ENCODE measurements at places on chromosomes 12 and 14. TPM values are rescaled to one million over a fixed set of nuclear protein-coding genes. Genes with fewer than 3 reads are reported as not detected.

DNA sequence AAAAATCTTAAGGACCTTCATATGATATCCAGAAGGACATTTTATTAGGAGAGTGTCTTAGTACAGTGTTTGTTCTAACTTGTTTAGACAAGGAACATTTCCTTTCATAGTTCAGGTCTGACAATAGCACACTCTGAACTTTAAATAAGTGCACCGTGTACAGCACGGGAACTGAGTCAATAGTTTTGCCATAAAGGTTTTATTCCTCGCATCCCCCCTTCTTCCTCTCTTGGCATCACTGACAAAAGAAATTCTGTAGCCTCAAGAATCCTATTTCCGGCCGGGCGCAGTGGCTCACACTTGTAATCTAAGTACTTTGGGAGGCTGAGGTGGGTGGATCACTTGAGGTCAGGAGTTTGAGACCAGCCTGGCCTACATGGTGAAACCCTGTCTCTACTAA lies 58.3 kb downstream of the TMCC3 start:
- no peak overlapping the region for H3K27ac ChIP-seq
- no peaks in the 10 kb centered on the region for H3K36me3 ChIP-seq
- peaks cover 4% of the 10 kb centered on the region for H3K4me1 ChIP-seq
- no peak for DNase-seq
- no peak overlapping the region for H3K4me3 ChIP-seq
- H3K27me3 ChIP-seq = no peaks in the 10 kb centered on the region

TAS2R8 gene
- not detected for total RNA-seq

DNA sequence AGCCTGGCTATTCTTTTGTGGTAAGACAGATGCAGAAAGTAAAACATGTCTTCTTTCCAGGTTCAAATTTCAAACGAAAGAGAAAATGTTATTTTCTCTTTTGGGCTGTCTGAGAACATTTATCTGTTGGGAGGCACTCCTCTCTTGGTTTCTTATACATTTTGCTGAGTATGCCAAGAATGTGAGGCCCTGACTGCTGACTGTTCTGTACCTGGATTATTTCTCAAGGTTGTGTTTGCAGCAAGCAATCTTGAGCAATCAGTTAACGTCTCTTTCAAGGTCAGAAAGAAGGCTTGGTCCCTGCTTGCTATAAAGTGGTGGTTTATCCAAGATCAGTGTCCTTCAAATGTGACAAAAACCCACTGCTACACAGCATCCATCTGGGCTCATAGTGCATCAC lies 9.8 kb downstream of the SSTR1 start:
- no peak for DNase-seq
- no peaks in the 10 kb centered on the region for H3K27me3 ChIP-seq
- H3K4me1 ChIP-seq = no peaks in the 10 kb centered on the region
- H3K36me3 ChIP-seq = no peaks in the 10 kb centered on the region

TRMT61A gene
- 11.0 TPM for total RNA-seq

- no peak overlapping the region for H3K4me3 ChIP-seq
- no peak overlapping the region for H3K27ac ChIP-seq
- H3K36me3 ChIP-seq = no peaks in the 10 kb centered on the region
Measured at GRCh38 chr12:66467932-66468331, 165.6 kb downstream of the HELB start.

DNA sequence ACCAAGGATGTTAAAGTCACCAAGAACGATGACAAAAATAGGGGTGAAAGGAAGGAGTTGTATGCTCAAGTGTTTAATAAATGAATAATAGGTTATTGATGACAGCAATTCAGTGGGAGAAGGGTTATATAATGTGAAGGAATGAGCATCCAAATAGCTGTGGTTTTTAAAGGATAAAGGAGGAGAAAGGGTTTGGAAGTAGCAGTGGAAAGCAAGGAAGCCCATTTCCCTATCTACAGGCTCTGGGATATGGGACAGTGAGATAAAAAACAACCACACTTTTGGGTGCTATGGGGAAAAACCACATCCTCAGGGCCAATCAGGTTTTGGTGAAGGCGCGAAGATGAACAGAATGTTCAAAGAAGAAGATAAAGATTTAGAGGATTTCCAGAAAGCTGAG lies 258.6 kb downstream of the ZFP36L1 start:
- DNase-seq = no peak
- H3K36me3 ChIP-seq = no peaks in the 10 kb centered on the region
- no peaks in the 10 kb centered on the region for H3K4me1 ChIP-seq
- H3K4me3 ChIP-seq = no peak overlapping the region

GRCh38 chr12:98686603-98687002 lies 41.5 kb downstream of the APAF1 start:
- no peaks in the 10 kb centered on the region for H3K4me1 ChIP-seq
- H3K4me3 ChIP-seq = no peak overlapping the region
- no peak overlapping the region for H3K27ac ChIP-seq

CIDEB gene
- total RNA-seq = 16.4 TPM

SAMD15 gene
- 2.8 TPM for total RNA-seq

ARHGEF40 gene
- 28.5 TPM for total RNA-seq

DNA sequence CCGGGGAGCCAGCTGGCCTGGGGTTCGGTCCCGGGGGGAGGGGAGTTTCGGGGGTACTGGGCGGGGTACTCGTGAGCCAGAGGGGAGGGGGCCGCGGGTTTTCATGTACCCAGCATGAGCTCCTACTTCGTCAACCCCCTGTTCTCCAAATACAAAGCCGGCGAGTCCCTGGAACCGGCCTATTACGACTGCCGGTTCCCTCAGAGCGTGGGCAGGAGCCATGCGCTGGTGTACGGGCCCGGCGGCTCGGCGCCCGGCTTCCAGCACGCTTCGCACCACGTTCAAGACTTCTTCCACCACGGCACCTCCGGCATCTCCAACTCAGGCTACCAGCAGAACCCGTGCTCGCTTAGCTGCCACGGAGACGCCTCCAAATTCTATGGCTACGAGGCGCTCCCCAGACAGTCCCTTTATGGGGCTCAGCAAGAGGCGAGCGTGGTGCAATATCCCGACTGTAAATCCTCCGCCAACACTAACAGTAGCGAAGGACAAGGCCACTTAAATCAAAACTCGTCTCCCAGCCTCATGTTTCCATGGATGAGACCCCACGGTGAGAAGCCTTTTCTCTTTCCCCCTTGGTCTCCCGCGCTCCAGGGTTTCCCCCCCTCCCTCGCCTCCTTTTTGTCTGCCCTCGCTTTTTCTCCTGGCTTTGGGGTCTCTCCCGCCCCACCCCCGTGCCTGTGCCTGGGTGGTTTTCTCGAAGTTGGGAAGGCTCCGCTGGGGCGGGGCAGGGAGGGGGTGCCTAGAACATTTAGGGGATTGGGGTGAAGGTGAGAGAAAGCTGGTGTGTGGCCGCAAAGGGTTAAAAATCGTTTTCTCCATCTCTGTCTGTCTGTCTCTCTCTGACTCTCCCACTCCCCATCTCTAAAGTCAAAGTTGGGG lies 627 bp downstream of the HOXC8 start:
- peak overlapping the region; percentile 19 for H3K4me3 ChIP-seq
- no peaks in the 10 kb centered on the region for H3K36me3 ChIP-seq
- H3K27ac ChIP-seq = no peak overlapping the region
- peaks cover 94% of the 10 kb centered on the region for H3K27me3 ChIP-seq
- DNase-seq = no peak
- peaks cover 28% of the 10 kb centered on the region for H3K4me1 ChIP-seq

DNA sequence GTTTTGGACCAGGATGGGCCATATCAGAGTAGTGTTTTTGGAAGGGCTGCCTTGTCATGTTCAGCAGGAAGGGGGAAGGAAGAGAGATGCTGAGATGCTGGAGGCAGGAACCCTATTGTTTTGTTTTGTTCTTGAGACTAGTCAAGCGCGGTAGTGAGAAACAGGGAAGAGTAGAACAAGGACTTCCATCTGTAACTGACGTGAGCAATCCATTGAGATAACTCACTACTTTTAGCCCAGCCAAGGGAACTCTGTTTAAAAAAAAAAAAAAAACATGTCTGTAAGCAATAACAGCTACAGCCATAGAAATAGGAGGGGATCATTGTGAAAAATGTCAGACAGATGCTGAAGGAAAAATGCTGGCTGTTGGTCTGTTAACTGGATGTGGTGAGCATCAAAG lies 34.0 kb downstream of the CD9 start:
- peaks cover 69% of the 10 kb centered on the region for H3K36me3 ChIP-seq
- H3K4me1 ChIP-seq = peaks cover 71% of the 10 kb centered on the region
- H3K27me3 ChIP-seq = no peaks in the 10 kb centered on the region
- no peak for DNase-seq
- no peak overlapping the region for H3K4me3 ChIP-seq
- no peak overlapping the region for H3K27ac ChIP-seq

DNA sequence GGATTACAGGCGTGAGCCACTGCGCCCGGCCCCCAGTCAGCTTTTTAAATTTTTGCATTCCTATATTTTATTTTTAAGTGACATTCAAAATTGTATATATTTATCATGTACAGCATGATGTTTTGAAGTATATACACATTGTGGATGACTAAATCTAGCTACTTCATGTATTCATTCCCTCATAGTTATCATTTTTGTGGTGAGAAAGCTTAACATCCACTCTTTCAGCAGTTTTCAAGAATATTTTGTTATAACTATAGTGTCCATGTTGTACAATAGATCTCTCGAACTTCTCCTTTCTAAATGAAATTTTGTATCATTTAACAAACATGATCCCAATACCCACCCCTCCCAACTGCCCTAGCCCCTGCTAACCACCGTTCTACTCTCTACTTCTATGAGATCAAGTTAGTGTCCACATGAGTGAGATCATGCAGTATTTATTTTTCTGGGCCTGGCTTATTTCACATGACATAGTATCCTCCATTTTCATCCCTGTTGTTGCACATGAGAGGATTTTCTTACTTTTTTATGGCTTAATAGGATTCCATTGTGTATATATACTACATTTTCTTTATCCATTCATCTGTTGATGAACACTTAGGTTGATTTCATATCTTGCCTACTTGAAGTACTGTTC lies 8.8 kb upstream of the HEBP1 start:
- H3K27ac ChIP-seq = no peak overlapping the region
- DNase-seq = no peak
- H3K4me3 ChIP-seq = no peak overlapping the region
- H3K36me3 ChIP-seq = no peaks in the 10 kb centered on the region

GRCh38 chr12:109863847-109864712 lies 16.3 kb downstream of the GLTP start:
- no peak for DNase-seq
- H3K4me3 ChIP-seq = no peak overlapping the region
- peak overlapping the region; percentile 76 for H3K27ac ChIP-seq
- H3K27me3 ChIP-seq = no peaks in the 10 kb centered on the region
- H3K4me1 ChIP-seq = peaks cover 33% of the 10 kb centered on the region
- H3K36me3 ChIP-seq = peaks cover 11% of the 10 kb centered on the region

DNA sequence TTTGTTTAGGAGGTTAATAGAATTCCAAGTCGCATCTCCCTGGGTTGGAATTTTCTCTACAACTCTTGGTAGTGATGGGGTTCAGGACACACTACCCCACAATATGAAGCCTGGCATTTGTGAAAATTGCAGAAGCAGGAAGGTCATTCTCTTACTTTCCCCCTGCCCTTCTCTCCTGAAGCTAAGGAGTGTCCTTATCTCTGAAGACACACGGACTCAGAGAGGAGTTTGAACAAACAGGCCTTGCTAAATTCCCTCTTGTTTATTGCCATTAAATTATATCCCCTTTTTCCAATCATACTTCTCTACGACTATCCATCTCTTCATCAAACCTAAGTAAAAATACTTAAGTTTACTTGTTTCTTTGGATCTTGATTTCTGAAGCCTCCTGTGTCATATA lies 443.0 kb downstream of the RAD51B start:
- no peak overlapping the region for H3K27ac ChIP-seq
- H3K4me1 ChIP-seq = peaks cover 8% of the 10 kb centered on the region
- DNase-seq = no peak
- H3K36me3 ChIP-seq = no peaks in the 10 kb centered on the region

DNA sequence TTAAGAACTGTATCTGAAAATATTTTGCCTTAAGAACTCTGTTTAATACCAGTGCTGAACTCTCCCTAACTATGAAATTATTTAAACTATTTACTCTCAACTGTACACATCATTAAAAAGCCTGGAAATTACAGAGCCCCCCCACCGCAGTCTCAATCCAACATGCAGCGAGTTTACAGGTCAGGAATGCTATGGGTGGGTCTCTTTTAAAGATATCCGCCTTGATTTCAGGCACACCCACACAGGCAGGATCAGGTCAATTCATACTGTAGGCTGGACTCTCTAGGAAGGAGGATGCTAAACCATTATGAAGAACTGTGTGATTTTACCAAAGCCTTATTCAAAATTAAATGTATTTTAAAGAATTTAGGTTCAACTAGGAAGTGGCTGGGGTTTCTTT lies 16.5 kb downstream of the SPTLC2 start:
- no peak overlapping the region for H3K27ac ChIP-seq
- peaks cover 23% of the 10 kb centered on the region for H3K36me3 ChIP-seq
- H3K27me3 ChIP-seq = no peaks in the 10 kb centered on the region
- no peak overlapping the region for H3K4me3 ChIP-seq
- no peak for DNase-seq
- peaks cover 32% of the 10 kb centered on the region for H3K4me1 ChIP-seq

DNA sequence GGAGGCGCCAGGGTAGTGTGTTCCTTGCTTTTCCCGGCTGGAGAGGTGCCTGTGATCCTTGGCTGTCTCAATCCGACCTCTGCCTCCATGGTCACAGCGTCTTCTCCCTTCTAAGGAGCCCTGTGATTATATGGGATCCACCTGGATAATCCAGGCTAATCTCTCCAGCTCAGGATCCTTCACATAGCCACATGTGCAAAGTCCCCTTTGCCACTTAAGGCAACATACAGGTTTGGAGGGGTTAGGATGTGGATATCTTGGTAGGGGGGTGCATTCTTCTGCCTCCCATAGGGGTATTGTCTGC lies 1.2 kb upstream of the HVCN1 start:
- H3K27ac ChIP-seq = peak overlapping the region; percentile 84
- no peaks in the 10 kb centered on the region for H3K27me3 ChIP-seq
- H3K36me3 ChIP-seq = no peaks in the 10 kb centered on the region
- DNase-seq = no peak
- H3K4me1 ChIP-seq = peaks cover 26% of the 10 kb centered on the region

GPR84 gene
- 0.65 TPM for total RNA-seq

IGF1 gene
- total RNA-seq = 16.9 TPM

DNA sequence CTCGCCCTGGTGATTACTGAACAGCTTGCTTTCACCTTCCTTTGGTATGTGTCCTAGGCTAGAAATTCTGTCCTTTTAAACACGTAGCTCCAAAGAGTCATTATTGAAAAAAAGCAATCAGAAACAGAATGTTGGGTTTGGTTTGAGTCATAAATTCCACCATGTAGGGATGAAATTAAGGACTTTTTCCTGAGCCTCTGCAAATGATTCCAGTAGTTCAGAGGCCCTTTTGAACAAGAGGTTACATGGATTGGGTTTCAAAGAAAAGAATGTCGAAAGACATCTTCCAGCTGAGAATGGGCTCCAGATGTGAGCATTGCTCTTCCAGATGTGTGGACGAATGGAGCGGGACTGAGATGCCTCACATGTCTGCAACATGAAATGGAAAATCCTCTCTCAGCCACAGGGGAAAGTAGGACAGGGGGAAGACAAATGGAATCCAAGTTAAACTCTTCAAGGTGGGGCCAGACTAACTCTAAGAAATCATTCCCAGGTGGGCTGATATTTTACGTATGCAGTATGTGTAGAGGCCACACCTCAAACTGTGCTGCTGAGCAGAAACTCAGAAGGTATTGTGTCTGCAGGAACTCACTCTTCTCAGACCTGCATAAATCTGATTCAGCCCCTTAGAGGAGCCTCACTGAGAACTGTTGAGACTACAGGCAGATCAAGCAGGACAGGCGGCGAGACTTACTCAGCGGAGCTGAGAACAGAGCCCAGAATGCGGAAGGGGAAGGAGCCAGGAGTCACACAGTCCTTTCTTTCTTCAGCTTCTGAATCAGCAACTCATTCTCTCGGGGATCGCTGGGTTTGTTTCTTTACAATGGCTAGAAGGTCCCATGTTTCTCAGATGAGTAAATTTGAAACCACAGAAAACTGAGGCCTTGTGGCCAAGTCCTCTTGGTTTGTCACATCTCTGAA lies 23.3 kb upstream of the EMP1 start:
- H3K27me3 ChIP-seq = no peaks in the 10 kb centered on the region
- H3K4me3 ChIP-seq = no peak overlapping the region
- H3K27ac ChIP-seq = peak overlapping the region; percentile 57
- no peaks in the 10 kb centered on the region for H3K36me3 ChIP-seq
- peaks cover 23% of the 10 kb centered on the region for H3K4me1 ChIP-seq
